CD4-positive, alpha-beta T cell treated with Interleukin-1 beta for 1 hour (primary cell): ENCODE measurements at places on chromosomes 5 and 9.
A peak's percentile ranks its signal among the peaks of the same experiment; 100 is the strongest.

DNA sequence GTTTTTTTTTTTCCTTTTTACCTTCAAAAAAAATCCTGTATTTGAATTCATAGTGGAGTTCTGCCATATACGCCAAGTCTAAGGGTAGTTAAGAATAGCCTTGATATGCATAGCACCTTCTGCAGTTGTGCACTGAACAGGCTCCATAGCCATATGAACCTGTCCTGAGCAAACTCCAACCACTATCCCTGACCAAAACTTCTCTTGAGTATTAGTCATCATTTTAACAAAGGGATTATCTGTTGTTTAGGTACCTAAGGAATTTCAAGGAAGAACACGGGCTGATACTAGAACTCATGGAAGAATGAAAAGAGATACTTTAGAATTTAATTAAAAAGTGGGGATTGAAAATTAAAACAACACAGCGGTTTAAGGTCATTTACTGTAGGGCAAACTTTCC, 1.9 kb upstream of the FBXO38 start:
- DNase-seq, result no peak

GRCh38 chr5:159878988-159879471, 37.3 kb upstream of the ADRA1B start:
- no peak for DNase-seq

DNA sequence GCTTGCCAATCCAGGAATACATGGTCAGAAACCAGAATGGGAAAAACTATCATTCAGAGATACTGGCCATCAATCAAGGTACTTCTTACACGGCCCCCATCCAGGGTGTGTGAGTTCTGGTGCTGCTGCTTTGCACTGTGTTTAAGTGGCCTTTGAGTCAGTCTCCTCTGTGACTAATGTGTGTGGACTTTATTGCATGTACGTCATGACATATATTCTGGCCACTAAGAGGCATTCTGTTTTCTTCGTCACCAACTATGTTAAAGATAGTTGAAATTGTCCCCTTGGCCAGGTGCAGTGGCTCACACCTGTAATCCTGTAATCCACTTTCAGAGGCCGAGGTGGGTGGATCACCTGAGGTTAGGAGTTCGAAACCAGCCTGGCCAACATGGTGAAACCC, 8.5 kb downstream of the EXOSC3 start:
- DNase-seq, result no peak

DNA sequence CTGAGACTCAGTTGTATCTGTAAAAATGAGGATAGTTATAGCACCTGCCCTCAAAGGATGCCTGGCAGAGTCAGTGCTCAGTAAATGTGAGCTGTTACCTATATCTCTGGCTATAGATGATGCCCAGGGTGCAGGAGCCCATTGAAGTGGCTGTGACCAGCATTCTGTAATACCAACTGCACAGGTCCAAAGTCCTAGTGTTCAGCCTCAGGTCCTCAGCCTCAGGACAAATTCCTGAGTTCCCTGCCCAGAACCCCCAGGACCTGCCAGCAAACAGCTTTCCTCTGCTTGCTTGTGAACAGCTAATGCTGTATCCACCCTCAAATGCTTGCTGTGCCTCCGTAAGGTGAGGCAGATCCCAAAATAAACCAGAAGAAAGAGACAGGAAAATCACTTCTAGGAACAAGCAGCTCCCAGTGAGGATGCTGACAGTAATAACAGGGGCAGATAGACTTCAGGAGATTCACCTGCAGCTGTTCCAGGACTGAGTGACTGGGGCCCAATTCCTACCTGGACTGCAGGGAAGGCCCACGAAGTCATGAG, 80.8 kb downstream of the SIL1 start:
- no peak for DNase-seq

DNA sequence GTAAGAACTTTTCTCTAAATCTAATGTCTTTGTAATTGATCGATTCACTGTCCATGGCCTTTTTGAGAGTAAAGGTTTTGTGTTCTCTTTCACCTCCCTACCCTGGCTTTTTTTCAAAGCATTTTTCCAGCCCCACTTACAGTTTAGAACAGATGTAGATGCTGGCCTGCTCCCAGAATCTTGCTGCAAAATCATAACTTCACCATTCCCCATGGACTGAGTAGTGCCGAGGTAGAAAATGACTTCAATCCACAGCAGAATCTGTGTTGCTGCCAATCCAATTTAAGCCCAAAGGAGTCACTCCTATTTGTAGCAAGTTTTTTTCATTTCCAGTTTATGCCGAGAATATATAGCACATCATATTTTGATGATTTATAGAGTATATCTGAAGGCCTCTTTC, 46.5 kb upstream of the CEMIP2 start:
- no peak for DNase-seq

DNA sequence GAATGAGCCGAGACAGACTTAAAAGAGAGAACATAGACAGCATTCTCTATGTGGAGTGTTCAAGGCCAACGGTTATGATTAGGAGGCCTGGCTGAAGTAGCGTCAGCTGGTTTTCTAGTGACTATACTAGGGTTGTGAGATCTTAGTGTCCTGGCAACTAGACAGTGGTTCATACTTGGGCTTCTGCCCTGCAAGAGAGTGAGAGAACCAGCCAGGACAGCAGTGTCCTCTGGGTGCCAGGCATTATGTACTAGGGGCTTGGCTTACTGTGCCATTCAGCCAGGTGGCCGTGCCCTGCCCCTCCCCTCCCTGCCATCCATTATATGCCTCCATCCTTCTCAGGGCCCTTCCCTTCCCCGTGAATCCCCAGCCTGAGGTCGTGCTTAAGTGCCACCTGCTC, 56.8 kb downstream of the TRIO start:
- no peak for DNase-seq

DNA sequence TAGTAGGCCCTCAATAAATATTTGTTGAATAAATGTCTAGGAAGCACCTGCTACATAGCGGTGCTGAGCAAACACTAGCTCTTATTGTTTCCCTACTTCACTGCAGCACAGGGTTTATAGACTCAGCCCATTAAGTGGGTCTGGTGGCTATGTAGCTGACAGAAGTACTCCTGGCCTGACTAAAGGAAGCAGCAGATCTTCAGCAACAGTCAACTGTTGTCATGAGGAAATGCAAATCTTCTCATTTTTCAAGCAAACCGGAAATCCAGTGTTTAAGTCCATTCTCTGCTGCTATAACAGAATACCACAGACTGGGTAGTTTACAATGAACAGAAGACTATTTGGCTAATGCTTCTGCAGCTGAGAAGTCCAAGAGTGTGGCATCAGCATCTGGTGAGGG, 2.8 kb upstream of the TEX10 start:
- no peak for DNase-seq

GRCh38 chr5:72871366-72872024, 55.0 kb downstream of the TNPO1 start:
- no peak for DNase-seq

GRCh38 chr5:25701936-25702335, 1057.2 kb upstream of the CDH10 start:
- no peak for DNase-seq

DNA sequence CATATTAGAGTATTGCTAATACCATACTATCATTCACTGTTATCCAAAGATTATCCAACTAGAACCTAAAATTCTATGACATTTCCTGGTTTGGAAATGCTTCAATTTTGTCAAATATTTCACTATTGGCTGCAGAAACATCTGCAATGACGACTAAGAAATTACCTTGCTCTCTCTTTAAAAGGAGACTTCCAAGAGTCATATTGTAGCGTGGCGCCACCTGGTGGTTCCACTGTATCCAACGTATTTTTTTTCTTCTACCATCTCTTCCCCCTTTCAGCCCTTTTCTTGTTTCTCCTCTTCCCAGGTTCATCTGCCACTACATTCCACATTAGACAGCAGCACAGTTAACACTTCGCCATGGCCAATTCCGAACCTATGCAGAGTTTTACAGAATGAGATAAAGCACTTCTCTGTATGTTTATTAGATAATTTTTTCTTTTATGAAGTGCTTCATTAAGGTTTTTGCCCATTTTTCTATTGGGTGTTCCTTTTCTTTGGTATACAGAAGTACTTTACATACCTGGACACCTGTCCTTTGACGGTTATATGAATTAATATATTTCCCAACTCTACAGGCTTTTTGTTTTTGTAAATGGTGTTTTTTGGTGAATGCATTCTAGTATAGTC, 153.5 kb downstream of the CDC42SE2 start:
- peak; percentile 82 for DNase-seq

GRCh38 chr9:19397845-19398244, 11.0 kb upstream of the ACER2 start:
- no peak for DNase-seq

DNA sequence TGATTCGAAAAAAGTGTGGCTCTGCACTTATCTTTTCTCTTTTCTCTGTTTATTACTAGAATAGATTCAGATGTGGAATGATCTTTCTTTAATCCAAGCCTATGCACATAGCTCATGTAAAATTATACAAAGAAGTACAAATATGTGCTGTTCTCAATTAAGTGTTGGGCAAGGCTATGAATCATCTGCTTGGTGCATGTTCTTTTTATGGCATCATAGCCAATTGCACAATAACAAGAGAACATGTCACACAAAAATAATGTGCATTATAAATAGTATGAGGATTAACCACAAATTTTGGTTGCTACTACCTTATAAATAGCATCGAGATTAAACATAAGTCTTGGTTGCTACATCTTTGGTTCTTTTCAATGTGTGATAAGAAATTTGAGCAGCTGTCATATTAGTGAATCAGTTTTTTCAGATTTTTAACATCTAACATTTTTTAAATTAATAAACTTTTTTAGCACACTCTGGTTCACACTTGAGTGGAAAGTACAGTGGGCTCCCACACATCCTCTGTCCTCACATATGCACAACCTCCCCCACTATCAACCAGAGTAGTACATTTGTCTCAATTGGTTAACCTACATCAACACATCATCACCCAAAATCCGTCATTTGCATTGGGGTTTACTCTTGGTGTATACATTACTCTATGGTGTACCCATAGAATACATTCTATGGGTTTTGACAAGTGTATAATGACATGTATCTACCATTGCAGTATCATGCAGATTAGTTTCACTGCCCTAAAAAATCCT, 6.8 kb upstream of the RECK start:
- no peak for DNase-seq

- DNase-seq, result no peak
Measured at GRCh38 chr5:65481171-65481581, 544 bp downstream of the ADAMTS6 start.

DNA sequence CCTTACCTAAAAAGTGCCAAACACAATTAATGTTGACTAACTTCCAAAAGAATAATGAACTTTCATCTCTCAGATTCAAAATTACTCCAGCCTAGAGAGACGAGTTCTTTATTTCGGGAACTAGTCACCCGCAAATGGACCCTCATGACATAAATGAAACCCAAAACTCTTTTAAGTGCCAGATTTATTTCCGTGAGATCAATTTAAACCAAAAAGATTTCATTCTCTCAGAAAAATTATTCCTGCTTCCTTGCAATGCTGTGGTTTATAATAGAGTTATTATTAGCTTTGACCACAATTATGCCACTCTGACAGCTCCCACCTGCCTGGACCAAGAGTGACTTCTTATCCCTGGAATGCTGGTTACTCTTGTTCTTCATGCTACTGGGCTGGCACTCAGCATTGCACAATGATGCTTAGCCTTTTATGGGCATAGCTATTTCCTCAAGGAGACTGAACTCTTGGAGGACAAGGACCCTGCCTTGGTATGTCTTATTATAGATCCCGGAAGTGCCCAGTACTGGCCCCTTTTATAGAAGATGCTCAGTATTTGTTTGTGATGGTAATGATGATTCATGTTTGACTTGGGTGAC, 183.5 kb downstream of the SNX18 start:
- DNase-seq, result no peak

GRCh38 chr5:6633469-6634245, 417 bp downstream of the SRD5A1 start:
- no peak for DNase-seq

GRCh38 chr5:90020575-90021538, 388.7 kb downstream of the CETN3 start:
- DNase-seq, result no peak

- DNase-seq, result no peak
Measured at GRCh38 chr9:91546574-91546973, 122.9 kb upstream of the NFIL3 start.

- no peak for DNase-seq
Measured at GRCh38 chr5:40309851-40310250, 369.9 kb upstream of the PTGER4 start.

GRCh38 chr5:168607946-168608345, 28.8 kb upstream of the PANK3 start:
- no peak for DNase-seq

- no peak for DNase-seq
Measured at GRCh38 chr9:86141843-86142242, 42.5 kb upstream of the GOLM1 start.

DNA sequence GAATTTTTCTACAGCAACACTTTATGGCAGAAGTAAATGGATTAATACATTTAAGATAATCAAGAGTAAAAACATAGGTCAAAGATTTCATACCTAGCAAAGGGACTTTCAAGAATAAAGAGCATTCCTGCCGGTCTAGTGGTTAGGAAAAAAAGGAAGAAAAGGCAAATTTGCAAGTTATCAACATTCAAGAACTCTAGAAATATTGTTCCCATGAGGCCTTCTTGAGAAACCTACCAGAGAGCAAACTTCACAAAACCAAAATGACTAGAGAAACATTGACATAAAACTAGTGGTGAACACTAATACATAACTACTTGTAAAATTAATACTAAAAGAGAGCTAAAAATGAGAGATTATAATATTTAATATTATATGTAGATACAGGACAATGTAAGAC, 320.2 kb upstream of the RGMB start:
- no peak for DNase-seq

- no peak for DNase-seq
Measured at GRCh38 chr5:118679264-118679940, 308.9 kb downstream of the DTWD2 start.

- no peak for DNase-seq
Measured at GRCh38 chr5:142425286-142426065, 100.7 kb upstream of the SPRY4 start.

DNA sequence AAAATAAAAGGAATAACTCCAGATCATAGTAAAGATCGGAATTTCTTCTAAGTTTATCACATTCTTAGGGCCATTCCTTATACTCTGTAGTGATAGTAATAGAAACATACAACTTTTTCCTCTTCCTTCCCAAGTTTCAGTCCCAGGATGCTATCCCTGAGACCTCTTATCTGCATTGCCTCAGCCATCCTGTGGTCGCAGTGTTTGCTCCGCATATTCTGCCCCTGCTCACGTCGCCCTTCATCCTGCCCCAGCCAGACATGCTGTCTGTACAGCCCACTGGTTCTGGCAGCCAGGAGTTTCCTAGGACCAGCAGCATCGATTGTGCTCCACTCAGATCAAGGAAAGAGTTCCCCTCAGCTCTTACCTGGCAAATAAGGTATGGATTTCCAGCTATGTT, 132.7 kb upstream of the ERCC6L2 start:
- no peak for DNase-seq

- DNase-seq, result no peak
Measured at GRCh38 chr5:14710313-14710994, 45.9 kb downstream of the OTULIN start.

- DNase-seq, result no peak
Measured at GRCh38 chr5:167902298-167902697, 389.1 kb upstream of the WWC1 start.
